Neural progenitor cell (in vitro differentiated cells): ENCODE measurements at places on chromosomes 2 and 18. TPM values are rescaled to one million over a fixed set of nuclear protein-coding genes. Genes with fewer than 3 reads are reported as not detected.
A peak's percentile ranks its signal among the peaks of the same experiment; 100 is the strongest.

DNA sequence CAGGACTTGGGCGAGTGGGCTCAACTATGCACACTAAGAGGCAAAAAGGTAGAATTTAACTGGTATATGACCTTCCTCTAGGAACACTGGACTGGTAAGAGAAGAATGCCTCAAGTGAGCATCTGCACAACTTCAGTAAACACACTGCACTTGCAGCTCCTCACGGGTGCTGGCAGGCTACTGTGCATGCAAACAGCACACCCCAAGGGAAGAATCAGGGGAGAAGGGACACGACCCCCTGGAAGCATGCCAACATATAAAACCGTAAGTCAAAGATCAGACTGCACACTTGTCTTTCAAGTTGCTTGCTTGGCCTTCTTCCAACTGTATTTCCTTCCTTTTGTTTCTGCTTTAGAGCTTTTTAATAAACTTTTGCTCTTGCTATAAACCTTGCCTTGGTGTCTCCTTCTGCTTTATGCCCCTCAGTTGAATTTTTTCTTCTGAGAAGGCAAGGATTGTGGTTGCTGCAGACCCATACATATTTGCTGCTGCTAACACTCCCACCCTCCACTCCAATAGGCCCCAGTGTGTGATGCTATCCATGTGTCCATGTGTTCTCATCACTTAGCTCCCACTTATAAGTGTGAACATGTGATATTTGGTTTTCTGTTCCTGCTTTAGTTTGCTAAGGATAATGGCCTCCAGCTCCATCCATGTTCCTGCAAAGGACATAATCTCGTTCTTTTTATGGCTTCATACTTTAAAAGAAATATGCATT, 263.7 kb upstream of the SPOPL start:
- no peaks in the 10 kb centered on the region for H3K27me3 ChIP-seq
- H3K4me1 ChIP-seq, result no peaks in the 10 kb centered on the region
- H3K4me3 ChIP-seq, result no peak overlapping the region
- DNase-seq, result no peak

DNA sequence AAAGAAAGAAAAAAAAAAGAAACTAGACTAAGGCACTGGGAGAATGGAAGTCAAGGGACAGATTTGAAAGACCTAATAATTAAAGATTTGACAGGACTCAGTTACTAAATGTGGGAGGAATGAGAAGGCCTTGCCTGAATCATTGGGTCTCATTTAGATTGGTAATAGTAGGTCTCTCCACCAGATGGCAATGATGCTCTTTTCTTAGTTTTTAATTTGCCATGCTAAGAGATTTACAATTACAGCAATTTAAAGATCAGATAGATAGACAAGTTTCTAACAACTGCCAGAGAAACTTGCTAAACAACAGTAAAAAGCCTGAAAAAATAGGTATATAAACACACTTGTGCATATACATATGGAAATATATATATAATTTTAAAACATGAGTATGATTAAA, 153.0 kb downstream of the TMEM247 start:
- DNase-seq, result peak; percentile 28
- H3K27me3 ChIP-seq, result no peaks in the 10 kb centered on the region
- H3K4me3 ChIP-seq, result no peak overlapping the region
- no peak overlapping the region for H3K27ac ChIP-seq
- H3K4me1 ChIP-seq, result no peaks in the 10 kb centered on the region
- H3K36me3 ChIP-seq, result no peaks in the 10 kb centered on the region

DNA sequence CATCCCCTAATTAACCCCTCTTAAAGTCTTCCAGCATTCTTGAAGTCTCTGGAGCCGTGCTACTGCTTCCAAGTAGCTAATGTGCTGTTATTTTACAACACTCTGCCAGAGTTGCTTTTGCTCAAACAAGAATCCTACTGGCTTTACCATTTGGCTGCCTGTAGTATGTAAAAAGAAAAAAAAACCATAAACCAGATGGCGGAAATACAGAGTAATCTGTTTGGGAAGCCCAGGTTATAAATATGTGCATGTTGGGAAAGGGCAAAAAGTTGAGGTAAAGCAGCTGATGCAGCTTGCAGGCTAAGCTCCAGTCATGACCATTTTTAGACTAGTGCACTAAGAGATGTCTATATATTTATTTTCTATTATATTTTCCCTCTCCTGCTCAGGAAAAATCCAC, 313.2 kb upstream of the ETAA1 start:
- no peak overlapping the region for H3K27ac ChIP-seq
- no peak for DNase-seq
- H3K4me1 ChIP-seq, result no peaks in the 10 kb centered on the region
- H3K36me3 ChIP-seq, result no peaks in the 10 kb centered on the region

Gene EPB41L5
- total RNA-seq, result 65.7 and 84.0 TPM in 2 replicates

Gene CYBRD1
- total RNA-seq, result 5.8 and 11.1 TPM in 2 replicates

Gene MYO7B
- 0.03 TPM in 1 of 2 replicates, not detected in the other for total RNA-seq
